NCI-H2081 (cell line): ENCODE measurements at places on chromosomes 1 and 21.

- DNase-seq = no peak
Observed at GRCh38 chr1:161816201-161816600, 50.1 kb downstream of the ATF6 start.

DNA sequence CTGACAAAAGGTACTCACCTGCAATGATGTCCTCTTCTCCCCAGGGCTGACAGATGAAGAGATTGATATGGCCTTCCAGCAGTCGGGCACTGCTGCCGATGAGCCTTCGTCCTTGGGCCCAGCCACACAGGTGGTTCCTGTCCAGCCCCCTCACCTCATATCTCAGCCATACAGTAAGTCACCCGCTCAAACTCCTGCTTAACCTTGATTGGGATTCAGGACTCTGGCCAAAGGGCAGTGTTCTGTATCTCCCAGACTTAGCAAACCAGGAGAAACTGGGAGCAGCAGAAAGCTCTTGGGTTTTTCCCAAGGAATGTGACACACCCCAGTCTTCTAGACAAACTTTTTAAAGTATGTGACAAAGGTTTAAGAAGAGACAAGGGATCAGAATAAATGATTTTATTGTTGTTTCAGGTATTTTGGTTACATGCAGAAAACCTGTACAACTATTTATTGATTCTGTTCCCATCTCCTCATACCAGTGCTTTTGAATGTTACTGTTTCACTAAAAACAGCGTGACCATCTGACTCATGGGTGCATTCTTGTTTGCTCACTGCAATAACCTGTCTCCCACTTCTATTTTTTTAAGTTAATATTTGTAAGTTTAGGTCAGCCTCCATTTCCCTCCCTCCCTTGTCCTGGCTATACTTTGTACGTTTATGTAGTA is 124.6 kb downstream of the PEX14 start:
- DNase-seq = no peak

DNA sequence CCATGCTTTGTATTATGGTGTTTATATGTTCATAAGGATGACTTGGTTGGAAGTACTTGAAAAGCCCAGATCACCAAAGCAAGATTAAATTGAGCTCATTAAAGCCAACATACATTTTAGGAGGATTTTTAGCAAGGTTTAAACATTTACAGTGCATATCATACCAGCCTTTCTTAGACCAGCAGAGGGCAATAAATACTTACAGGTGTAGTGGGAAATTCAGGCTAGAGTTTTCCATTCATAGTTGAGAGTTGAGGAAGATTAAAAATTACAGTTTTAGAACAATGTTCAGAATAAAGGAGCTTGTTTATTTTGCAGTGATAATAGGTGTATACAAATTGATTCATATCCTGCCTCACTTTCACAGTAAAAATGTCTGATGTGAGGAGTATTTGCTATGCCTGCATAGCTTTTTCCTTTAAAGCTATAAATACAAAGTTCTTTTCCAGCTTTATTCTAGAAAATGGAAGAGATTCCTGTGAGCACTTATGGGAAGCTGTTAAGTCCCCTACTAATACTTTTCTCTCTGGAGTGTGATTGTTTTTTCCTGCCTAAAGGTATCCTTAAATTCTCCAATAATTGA is 35.3 kb downstream of the DTL start:
- peak; percentile 14 for DNase-seq

- DNase-seq = peak; percentile 13
Observed at GRCh38 chr1:100538913-100539835, 1.2 kb downstream of the GPR88 start.

- DNase-seq = no peak
Observed at GRCh38 chr1:241992734-241993133, 6.2 kb downstream of the MAP1LC3C start.

- DNase-seq = no peak
Observed at GRCh38 chr21:39620856-39621255, 8.1 kb downstream of the B3GALT5 start.

GRCh38 chr1:109243860-109244552 is 5.3 kb upstream of the CELSR2 start:
- DNase-seq = no peak
